ENCODE measurements at places on chromosomes 2 and 18.

DNA sequence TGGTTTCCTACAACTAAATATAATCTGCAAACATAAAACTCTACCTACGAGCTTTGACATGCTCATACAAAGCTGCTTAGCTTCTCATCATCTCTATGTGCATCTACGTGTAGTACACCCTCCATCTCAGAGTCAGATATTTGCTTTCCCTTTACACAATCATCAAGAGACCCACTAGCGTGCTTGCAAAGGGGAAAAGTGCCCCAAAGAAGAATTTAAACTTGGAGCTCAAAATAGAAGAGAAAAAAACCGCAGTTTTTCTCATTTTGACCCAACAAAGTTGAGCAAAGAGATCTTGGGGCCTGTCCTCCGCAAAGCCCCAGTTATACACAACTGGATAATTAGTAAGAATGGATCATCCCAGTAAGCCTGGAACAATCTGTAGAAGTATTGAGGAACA, 104.1 kb downstream of the PAX3 start:
- DNase-seq, result no peak
- no peaks in the 10 kb centered on the region for H3K4me1 ChIP-seq
- no peaks in the 10 kb centered on the region for H3K36me3 ChIP-seq
- no peak overlapping the region for H3K27ac ChIP-seq
- no peak overlapping the region for H3K4me3 ChIP-seq
- H3K27me3 ChIP-seq, result peaks cover 5% of the 10 kb centered on the region

DNA sequence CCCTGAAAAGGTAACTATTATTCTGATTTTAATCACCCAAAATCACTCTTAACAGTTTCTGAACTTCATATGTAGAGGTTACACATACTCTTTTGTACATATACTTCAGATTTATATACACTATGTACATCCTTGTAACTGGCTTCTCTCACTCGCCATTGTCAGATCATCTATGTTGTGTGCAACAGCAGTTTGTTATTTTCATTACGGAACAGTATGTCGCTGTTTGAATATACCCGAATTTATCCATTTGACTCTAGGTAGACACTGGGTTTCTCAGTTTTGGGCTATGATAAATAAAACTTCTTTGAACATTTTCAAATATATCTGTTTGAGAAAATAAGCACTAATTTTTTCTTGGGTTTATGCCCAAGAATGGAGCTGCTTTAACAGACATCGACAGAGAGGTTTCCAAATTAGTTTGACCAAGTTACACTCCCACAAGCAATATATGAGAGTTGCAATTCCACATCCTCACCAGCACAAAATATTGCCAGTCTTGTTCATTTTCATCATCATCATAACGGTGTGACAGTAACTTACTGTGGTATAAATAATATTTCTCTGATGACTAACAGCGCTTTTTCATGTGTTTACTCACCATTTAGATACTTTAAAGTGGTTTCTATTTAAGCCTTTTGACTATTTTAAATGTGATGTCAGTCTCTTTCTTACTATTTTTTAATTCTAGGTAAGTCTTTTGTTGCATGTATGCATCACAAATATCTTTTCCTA, 80.9 kb downstream of the SMC6 start:
- no peak for DNase-seq
- H3K36me3 ChIP-seq, result peaks cover 27% of the 10 kb centered on the region

GRCh38 chr2:5035057-5035488, 657.1 kb upstream of the SOX11 start:
- H3K27ac ChIP-seq, result no peak overlapping the region
- H3K4me3 ChIP-seq, result no peak overlapping the region
- H3K36me3 ChIP-seq, result no peaks in the 10 kb centered on the region
- H3K27me3 ChIP-seq, result no peaks in the 10 kb centered on the region

DNA sequence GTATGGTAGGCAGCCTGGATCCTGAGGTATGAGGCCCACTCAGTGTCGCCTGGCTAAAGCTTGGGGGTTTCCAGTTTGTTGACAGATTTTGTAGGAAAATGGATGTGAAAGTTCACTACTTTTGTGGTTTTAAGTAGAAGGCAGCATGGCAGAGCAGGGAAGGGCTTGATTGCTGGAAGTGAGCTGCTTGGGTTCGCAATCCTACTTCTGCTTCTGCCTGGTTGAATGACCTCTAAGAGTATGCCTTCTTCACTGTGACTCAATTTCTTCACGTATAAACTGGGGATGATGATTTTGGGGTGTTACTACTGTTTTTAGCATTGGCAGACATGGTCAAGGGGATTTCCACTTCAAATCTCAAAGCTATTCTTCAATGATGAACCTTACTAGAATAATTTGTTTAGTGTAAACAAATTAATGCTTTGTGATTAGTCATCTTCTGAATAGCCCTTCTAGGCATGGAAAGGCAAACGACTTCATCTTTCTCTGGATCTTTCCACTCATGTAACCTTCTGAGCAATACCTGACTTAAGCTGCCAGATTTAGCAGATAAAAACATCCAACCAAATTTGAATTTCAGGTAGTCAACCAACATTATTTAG, 13.2 kb downstream of the BMP10 start:
- H3K4me3 ChIP-seq, result no peak overlapping the region
- no peaks in the 10 kb centered on the region for H3K27me3 ChIP-seq
- 0 out of 2 replicates have a peak overlapping the region, but pooled peaks have one; percentile 5 for H3K27ac ChIP-seq
- H3K36me3 ChIP-seq, result no peaks in the 10 kb centered on the region

DNA sequence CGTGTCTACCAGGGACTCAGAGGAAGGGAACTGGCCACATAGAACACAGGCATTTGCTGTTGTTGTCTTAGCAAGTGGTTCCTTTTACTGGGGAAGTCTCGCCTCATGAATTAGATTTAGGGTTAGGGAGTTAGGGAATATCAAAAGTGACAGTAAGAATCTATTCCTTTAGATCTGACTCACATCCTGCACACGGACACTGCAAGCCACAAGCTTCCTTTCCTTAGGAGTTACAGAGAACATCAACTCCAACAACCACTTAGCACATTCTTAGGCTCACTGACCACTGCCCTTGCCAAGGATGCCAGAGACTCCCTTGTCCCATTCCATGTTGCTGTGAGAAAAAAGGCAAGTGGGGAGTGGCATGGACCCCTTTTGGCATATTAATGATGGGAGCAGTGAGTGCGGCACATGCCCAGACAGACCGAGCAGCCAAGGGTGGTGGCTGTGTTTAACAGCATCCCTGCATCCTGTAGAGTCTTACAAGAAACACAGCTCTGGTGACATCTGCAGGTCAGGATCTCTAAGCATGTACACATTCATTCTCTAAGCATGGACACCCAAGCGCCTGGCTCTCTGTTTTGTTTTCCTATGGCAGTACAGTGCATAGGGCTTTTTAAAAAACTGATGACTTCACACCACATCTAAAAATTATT, 745.6 kb upstream of the RAB6C start:
- H3K4me3 ChIP-seq, result no peak overlapping the region
- H3K36me3 ChIP-seq, result no peaks in the 10 kb centered on the region
- no peak for DNase-seq

- H3K4me1 ChIP-seq, result peaks cover 75% of the 10 kb centered on the region
- no peak overlapping the region for H3K4me3 ChIP-seq
- H3K27me3 ChIP-seq, result no peaks in the 10 kb centered on the region
- no peak for DNase-seq
- H3K27ac ChIP-seq, result peak overlapping the region; percentile 21
These were observed 31.2 kb upstream of the STAT1 start for GRCh38 chr2:191045141-191045540.

GRCh38 chr2:67977464-67977863, 85.3 kb downstream of the C1D start:
- DNase-seq, result no peak
- no peaks in the 10 kb centered on the region for H3K36me3 ChIP-seq
- no peak overlapping the region for H3K4me3 ChIP-seq
- no peak overlapping the region for H3K27ac ChIP-seq

- no peaks in the 10 kb centered on the region for H3K27me3 ChIP-seq
- H3K27ac ChIP-seq, result no peak overlapping the region
- no peaks in the 10 kb centered on the region for H3K36me3 ChIP-seq
These were observed 89.6 kb downstream of the INSIG2 start for GRCh38 chr2:118177884-118178283.

DNA sequence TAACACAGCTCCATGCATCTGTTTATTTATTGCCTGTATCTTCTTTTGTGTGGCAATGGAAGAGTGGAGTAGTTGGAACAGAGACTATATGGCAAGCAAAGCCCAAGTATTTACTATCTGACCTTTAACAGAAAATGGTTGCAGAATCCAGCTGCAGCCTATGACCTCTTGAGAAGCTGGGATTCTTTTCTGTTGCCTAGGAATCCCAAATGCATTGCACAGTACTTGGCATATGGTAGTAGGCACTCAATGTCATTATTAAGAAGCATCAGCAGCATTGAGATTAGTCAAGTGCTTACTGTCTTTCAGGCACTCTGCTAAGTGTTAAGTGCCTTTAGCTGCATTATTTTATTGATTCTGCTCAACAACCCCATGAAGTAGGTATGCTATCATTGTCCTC, 331.6 kb downstream of the CCDC85A start:
- no peak overlapping the region for H3K4me3 ChIP-seq
- H3K4me1 ChIP-seq, result no peaks in the 10 kb centered on the region
- H3K27me3 ChIP-seq, result no peaks in the 10 kb centered on the region
- no peak for DNase-seq
- H3K36me3 ChIP-seq, result no peaks in the 10 kb centered on the region

DNA sequence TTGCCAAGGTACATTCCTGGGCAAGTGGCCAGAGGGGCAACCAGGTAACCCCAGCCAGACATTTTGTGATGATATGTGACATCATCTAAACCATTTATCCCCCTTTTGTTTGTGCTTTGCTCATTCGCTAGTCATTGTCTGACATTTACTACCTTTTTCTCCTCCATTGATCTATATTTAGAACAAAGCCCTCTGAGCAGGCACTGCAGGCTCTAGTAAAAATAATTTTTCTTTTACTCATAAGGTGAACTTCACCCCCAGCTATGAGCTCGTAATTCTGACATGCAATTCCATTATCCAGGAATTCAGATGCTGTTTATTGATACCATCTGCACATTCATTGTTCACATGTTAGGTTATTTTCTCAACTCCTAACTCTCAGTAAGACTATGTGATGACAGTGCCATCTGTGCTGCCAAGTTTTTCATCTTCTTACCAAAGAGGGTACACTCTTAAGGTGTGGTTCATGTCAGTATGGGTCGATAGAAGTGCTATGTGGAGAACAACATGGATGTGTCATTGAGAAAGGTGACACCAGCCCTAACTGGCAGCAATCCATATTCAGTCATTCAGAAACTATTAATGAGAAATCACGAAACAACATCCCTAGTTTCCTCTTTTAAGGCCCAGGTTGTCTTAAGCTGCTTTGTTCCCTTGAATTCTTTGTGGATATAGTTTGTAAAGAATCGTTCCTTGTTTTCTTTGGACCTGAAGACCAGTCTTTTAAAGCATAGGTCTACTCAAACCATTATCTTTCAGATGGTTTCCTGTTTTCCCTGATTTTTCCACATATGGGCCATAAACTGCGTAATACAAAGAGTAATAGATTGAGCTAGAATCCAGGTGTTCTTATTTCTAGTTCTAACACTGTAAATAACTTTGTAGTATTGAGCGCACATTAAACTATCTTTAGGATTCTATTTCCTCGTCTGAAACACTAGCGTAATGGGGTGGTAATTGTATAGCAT, 978.1 kb upstream of the CDH2 start:
- peaks cover 34% of the 10 kb centered on the region for H3K4me1 ChIP-seq
- peak; percentile 48 for DNase-seq
- no peaks in the 10 kb centered on the region for H3K36me3 ChIP-seq
- no peaks in the 10 kb centered on the region for H3K27me3 ChIP-seq
- H3K27ac ChIP-seq, result peak overlapping the region; percentile 55
- H3K4me3 ChIP-seq, result no peak overlapping the region

GRCh38 chr18:72847771-72848170, 20.0 kb downstream of the NETO1 start:
- no peak overlapping the region for H3K4me3 ChIP-seq
- DNase-seq, result no peak
- no peaks in the 10 kb centered on the region for H3K36me3 ChIP-seq
- H3K4me1 ChIP-seq, result no peaks in the 10 kb centered on the region

DNA sequence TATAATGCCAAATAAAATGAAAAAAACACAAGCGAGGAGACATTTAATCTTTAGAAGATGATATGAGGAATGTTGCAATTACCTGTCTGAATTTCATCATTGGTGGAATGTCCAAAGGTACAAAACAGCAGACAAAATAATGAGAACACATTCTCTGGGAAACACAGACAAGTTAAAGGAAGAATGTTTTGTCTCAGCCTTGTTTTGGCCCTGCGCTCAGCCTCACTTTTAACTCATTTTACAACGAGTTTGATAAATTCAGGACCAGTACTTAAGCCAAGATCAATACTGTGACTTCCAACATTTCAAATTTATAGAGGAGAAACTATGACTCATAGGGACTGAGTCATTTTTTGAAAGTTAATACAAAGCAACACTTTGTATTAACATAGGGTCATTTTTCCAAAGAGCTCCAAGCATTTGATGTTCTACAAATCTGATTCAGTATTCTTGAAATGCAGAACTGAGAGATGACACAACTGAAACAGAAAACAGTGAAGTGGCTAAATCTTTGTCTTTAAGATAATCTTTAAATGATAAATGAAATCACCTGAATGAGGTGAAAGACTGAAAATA, 833.2 kb upstream of the CHAC2 start:
- H3K27me3 ChIP-seq, result no peaks in the 10 kb centered on the region
- no peak overlapping the region for H3K27ac ChIP-seq
- no peak overlapping the region for H3K4me3 ChIP-seq
- no peaks in the 10 kb centered on the region for H3K36me3 ChIP-seq
- no peaks in the 10 kb centered on the region for H3K4me1 ChIP-seq

DNA sequence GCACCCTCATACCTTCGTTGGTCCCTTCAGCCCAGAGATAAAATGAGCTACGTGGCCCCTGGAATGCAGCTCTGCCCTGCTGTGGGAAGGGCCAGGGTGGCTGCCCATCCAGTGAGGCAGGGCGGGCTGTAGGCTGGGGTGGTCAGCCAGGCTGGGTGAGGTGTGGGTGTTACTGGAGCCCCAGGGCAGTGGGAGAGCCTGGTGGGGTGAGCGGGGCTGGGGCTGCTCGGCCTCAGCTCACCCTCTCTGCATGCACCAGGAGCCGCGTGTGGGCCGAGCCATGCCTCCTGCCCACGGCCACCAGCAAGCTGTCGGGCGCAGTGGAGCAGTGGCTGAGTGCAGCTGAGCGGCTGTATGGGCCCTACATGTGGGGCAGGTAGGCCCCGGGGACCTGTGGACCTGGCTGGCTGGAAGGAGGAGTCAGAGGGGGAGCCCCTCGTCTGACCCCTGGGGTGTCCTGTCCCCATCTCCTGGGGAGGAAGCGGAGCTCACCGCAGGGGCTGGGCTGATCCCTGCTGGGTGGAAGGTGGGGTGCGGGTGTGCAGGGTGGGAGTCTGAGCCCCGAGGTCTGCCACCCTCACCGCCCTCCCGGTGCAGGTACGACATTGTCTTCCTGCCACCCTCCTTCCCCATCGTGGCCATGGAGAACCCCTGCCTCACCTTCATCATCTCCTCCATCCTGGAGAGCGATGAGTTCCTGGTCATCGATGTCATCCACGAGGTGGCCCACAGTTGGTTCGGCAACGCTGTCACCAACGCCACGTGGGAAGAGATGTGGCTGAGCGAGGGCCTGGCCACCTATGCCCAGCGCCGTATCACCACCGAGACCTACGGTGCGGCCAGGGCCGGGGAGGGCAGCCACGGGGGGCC, 5.5 kb downstream of the RNPEPL1 start:
- peaks cover 48% of the 10 kb centered on the region for H3K36me3 ChIP-seq
- H3K27ac ChIP-seq, result no peak overlapping the region
- H3K27me3 ChIP-seq, result no peaks in the 10 kb centered on the region
- peaks cover 14% of the 10 kb centered on the region for H3K4me1 ChIP-seq

- no peak overlapping the region for H3K4me3 ChIP-seq
- 0 out of 2 replicates have a peak, but pooled peaks cover 7% of the 10 kb centered on the region for H3K4me1 ChIP-seq
- no peak overlapping the region for H3K27ac ChIP-seq
- no peak for DNase-seq
These were observed 325.4 kb downstream of the ZNF804A start for GRCh38 chr2:184923751-184924150.

Measured in SJSA1 (cell line).